ENCODE measurements at places on chromosomes 1 and 21. TPM values are rescaled to one million over a fixed set of nuclear protein-coding genes. Genes with fewer than 3 reads are reported as not detected.

Gene SLFNL1
- total RNA-seq, result 0.02 TPM

Gene KRTAP10-2
- total RNA-seq, result not detected

Gene LENEP
- not detected for total RNA-seq

Gene TNFRSF4
- total RNA-seq, result 0.13 TPM

Gene RAB3GAP2
- 12.9 TPM for total RNA-seq

Gene LCE3D
- total RNA-seq, result 2.8 TPM

Gene IVL
- total RNA-seq, result not detected

Gene CD48
- not detected for total RNA-seq
